GM23338 (cell line): ENCODE measurements at places on chromosomes 7 and 10. TPM values are rescaled to one million over a fixed set of nuclear protein-coding genes. Genes with fewer than 3 reads are reported as not detected.

- DNase-seq = no peak
Observed at GRCh38 chr10:120873741-120874140, 22.6 kb downstream of the WDR11 start.

DNA sequence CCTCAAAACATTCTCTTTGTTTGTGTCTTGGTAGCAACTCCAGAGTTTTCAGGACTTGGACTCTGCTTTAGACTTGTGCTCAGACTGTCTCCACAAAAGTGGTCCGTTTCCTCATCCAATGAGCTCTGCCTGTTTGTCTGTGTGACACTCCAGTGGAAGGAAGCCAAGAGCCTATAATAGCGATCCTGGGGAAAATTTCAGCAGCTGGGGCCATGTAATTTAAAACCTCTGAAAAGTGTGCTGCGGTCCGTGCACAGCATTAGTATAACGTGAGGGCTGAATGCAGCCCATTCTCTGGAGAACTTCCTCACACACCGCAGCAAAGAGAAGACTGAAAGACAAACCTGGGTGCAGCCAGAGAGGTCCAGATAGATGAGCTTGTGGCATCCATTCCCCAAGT lies at the start of gene LRRC17:
Gene LRRC17 (plus strand): TSS at position 259 of the 400 bp plus-strand sequence. CDS start 20,914 bp downstream, outside the sequence.
- peak; percentile 23 for DNase-seq

- DNase-seq = no peak
Observed at GRCh38 chr7:110675383-110676103, 415.4 kb upstream of the LRRN3 start.

DHX32 gene
- total RNA-seq = 21.3 and 21.6 TPM in 2 replicates

UTF1 gene
- 7.7 and 12.2 TPM in 2 replicates for total RNA-seq

PTPRN2 gene
- total RNA-seq = 3.7 and 4.0 TPM in 2 replicates
